ENCODE measurements at places on chromosomes 11 and 22.

GRCh38 chr22:44001521-44001920, 22.6 kb upstream of the PARVB start:
- DNase-seq = no peak

- no peak for DNase-seq
These were observed 64.9 kb upstream of the PAX6 start for GRCh38 chr11:31875866-31876560.

DNA sequence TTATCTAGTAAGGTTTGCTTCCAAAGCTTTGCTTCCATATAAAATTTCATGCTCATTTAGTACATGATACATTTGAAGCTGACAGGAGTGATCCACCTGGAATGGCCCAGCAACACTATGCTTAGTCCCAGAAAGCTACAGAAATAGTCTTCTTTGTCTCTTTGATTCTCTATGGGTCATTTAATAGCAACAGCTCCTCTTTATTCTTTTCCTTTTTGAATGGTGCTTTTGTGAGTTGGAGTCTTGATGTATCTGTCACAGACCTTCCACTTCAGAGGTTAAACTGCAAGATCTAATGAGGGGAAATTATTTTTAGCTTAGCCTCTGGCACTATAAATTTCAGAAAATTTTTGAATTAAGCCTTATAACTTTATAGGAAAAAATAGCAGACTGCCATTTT, 509.5 kb downstream of the KCNA4 start:
- no peak for DNase-seq

- no peak for DNase-seq
These were observed 36.0 kb upstream of the OAF start for GRCh38 chr11:120174866-120175265.

- DNase-seq = no peak
These were observed 208.4 kb downstream of the NXPE2 start for GRCh38 chr11:114886644-114887265.

- DNase-seq = no peak
These were observed 141.2 kb upstream of the SESN3 start for GRCh38 chr11:95372097-95372656.

- no peak for DNase-seq
These were observed 130.6 kb downstream of the SPATA19 start for GRCh38 chr11:133714471-133715375.

DNA sequence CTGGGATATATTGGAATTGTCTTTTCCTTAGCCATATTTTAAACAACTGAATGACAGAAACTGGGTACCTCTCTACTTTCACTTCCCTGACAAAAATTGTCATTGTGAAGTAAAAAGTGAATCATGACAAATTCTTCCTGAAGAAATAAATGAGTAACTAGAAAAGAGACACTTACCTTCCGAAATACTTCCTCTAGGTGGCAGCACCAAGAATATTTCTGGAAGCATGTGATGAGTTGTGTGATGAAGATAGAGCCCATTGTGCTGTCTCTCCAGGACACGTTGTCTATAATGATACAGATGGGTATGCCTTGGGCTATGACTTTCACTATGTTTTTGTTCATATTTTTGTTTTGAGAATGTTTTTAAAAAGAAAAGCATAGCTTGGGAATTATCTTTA, 21.5 kb downstream of the CASP4 start:
- DNase-seq = peak; percentile 28

GRCh38 chr11:77127920-77128691, at the start of gene MYO7A:
Gene MYO7A (plus strand): TSS chr11:77128246. CDS start chr11:77130635, 2,389 bp downstream.
- no peak for DNase-seq

GRCh38 chr11:11016068-11016467, 158.2 kb upstream of the ZBED5 start:
- DNase-seq = no peak

- DNase-seq = no peak
These were observed 5.8 kb upstream of the PAMR1 start for GRCh38 chr11:35531246-35531645.

DNA sequence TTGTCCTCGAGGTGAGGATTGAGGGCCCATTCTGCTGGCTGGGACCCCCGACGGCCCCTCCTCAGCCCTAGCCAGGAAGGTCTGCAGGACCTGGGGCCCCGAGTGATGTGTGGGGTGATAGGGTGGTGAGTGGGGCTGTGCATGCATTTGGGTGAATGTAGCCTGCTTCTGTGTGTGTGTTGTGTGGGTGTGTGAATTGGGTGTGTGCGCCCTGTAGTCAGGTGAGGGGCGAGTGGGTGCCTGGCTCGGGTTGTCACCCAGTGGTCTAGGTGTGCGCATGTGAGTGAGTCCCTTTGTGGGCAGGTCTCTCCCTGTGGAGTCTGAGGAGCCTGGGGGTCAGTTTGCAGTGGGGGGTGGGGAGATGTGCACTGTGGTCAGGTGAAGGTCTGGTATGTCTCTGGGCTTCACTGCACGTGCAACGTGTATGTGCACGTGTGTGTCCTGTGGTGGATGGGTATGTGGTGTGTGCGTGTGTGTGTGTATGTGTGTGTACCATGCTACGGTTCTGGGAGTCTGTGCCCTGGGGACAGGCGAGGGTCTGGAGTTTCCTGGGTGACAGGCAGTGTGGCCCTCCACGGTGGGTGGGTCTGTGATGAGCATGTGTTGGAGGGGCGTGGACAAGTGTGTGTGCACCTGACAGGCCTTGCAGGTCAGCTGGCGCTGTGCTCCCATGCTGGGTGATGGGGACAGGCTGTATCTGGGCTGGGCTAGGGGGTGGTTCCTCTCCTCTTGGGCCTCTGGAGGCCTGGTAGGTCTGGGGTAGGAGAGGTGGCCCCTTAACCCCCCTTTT, 1.0 kb downstream of the TMEM151A start:
- no peak for DNase-seq

DNA sequence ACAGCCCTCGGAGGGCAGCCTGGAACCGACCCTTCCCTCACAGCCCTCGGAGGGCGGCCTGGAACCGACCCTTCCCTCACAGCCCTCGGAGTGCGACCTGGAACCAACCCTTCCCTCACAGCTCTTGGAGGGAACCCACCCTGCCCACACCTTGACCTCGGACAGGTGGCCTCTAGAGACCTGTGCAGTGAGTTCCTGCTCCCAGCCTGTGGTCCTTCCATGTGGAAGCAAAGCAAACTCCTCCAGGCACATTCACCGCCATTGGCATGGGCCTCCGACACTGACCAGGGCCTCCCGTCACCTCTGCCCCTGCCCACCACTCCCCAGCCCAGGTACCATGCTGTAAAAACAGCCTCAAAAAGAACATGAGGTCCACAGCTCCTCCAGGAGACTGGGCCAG, 272.1 kb downstream of the BRD1 start:
- DNase-seq = no peak

GRCh38 chr22:36384766-36385481, 2.8 kb downstream of the MYH9 start:
- DNase-seq = no peak

- DNase-seq = no peak
These were observed 94.8 kb downstream of the KCNQ1 start for GRCh38 chr11:2539371-2540222.

- DNase-seq = no peak
These were observed 23.2 kb downstream of the FADS2 start for GRCh38 chr11:61851113-61851899.

- DNase-seq = no peak
These were observed 13.9 kb downstream of the HSD17B12 start for GRCh38 chr11:43694477-43694876.

- no peak for DNase-seq
These were observed 943 bp downstream of the CSF2RB start for GRCh38 chr22:36914390-36914752.

DNA sequence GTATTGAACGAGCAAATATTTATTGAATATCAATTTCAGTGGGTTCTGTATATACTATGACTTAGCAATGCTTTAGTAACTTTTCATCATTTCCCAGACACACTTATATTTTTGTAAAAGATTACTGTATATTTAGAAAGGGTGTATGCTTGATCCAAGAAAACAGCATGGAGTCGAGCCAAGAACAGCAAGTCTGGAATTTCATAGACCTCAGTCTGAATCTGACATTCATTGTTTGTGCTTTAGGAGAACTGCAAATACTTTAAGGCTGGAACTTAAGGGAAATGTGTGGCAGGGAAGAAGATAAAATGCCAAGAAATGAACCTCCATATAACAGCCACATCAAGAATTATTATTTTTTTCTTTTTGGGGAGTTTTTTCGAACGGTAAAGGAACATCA, 1156.8 kb downstream of the LRRC4C start:
- peak; percentile 52 for DNase-seq

GRCh38 chr11:121368364-121369240, 76.0 kb downstream of the SC5D start:
- DNase-seq = no peak

DNA sequence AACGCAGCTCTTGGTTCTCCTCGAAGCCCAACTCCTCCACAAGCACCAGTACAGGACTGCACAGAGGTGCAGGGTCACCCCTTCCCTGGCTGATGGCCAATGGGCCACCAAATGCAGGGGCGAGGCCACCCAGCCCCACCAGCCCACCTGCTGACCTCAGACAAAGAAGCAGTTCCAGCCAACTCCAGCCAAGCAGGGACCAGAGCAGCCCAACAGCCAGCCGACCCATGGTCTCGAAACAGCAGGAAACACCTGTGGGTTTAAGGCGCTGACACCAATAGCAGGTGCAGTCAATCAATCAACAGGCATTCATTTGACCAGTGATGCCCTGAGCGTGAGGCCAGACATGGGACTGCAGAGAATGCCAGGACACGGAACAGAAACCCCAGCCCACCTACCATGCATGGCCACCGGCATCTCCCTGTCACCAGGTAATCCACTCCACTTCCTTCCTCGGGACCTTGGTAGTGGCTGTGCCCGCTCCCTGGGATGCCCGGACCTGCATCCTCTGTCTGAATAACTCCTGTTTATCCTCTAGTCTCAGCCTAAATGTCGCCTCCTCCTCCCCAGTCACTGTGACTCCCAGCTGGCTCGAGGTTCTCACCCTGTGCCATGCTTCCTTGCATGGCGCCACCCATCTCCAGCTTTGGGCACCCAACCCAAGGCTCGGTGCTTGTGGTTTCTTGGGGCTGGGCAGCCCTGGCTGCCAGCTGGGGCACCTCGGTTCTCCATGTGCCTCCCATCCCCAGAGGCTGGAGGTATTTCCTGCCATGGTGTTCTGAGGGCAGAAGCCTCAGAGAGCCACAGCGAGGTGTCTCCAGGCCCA, 1475.4 kb downstream of the BRD1 start:
- no peak for DNase-seq

GRCh38 chr11:69335781-69336405, 41.9 kb downstream of the MYEOV start:
- no peak for DNase-seq

- DNase-seq = no peak
These were observed 93.6 kb upstream of the ISX start for GRCh38 chr22:34972191-34972897.

GRCh38 chr11:117457835-117458234, 130.2 kb downstream of the CEP164 start:
- no peak for DNase-seq

- no peak for DNase-seq
These were observed 16.7 kb downstream of the OSBPL5 start for GRCh38 chr11:3148255-3148989.

DNA sequence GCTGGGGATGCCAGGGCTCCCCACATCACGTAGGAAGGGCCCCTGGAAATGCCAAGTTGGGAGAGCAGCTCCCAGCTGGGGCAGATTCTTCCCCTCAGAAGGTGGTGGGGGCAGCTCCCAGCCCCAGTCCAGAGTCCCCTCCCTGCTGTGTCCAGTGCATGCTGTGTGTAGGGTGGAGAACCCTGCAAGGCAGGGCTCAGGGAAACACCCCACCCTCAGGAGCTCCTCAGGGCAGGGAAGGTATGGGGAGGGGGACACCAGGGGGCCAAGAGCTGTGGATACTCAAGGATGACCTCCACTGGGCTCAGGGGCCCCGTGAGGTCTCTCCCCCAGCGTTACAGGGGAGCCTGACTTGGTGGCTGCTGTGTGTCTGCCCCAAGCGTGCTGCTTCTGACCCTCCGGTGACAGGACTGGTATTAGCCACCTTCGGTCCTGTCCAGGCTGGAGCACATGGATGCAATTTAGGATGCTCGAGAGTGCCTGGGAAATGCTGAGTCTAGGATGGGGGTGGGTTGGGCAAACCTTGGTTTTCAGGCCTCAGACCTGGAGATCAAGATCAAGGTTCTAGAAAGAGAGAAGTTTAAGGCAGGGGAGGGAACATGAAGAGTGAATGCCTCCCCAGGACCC, 16.1 kb upstream of the CABP7 start:
- no peak for DNase-seq

- no peak for DNase-seq
These were observed 64.5 kb upstream of the B3GAT1 start for GRCh38 chr11:134476435-134477021.

- DNase-seq = peak; percentile 64
These were observed 71.3 kb downstream of the PPP2R1B start for GRCh38 chr11:111694851-111695250.

GRCh38 chr11:27456795-27457329, 15.7 kb downstream of the LGR4 start:
- no peak for DNase-seq

GRCh38 chr22:48333323-48333763, 1494.3 kb downstream of the BRD1 start:
- no peak for DNase-seq

DNA sequence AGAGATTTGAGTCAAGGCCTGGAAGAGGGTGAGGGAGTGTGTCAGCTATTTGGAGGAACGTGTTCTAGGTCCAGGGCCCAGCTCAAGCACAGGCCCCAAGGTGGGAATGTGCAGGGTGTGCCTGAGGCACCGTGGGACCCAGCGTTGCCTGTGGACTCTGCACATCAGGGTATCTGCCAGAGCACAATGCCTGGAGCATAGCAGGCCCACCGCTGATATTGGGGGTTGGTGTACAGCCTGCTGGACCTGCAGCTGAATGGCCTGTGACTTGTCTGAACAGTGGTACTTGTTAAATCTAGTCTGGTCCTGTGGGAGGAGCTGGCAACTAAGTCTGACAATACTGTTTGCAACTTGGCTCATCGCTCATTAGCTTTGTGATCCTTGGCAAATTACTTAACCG, 131.7 kb downstream of the GRIK4 start:
- no peak for DNase-seq

DNA sequence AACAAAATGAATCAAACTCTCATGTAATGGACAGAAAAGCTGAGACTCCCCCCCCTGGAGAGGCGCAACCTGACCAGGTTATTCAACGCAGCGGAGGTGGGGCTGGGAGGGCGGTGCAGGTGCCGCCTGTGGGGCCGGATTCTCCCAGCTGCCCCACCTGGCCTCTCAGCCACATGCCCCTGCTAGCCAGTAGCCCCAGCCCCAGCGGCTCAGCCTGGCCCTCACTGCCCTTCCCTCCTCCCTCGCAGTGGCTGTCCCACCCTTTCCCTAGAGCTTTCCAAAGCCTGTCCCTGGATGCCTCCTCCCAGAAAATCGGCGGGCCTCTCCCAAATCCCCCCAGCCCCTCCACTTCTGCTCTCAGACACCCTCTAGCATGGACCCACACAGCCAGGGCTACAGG, 31.2 kb upstream of the RASD2 start:
- DNase-seq = no peak

Measured in fibroblast of skin of left quadriceps (primary cell).